ENCODE measurements at places on chromosomes 7 and 10.

- DNase-seq = no peak
Measured at GRCh38 chr10:90354914-90355313, 502.9 kb downstream of the HTR7 start.

- no peak for DNase-seq
Measured at GRCh38 chr7:110432061-110432553, 658.8 kb upstream of the LRRN3 start.

- DNase-seq = peak; percentile 93
Measured at GRCh38 chr7:44625526-44626471, 19.4 kb downstream of the OGDH start.

- no peak for DNase-seq
Measured at GRCh38 chr10:99731306-99732032, 458 bp downstream of the COX15 start.

DNA sequence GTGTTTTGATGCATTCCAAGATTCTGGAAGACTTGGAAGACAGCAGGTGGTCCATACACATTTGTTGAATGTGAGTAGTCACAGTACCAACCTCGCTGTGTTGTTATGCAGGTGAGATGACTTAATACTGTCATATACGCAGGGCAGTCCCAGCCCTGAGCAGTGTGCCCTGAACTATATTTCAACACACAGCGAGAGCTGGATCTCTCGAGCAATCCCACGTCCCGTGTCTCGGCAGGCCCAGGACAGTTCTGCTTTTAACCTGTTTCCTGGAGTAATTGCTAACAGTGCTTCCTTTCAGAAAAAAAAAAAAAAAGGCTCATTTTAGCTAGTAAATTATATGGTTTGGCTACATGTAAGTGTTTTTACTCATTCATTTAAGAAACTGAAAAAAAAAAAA is 179.7 kb downstream of the PRKCQ start:
- DNase-seq = no peak

- DNase-seq = no peak
Measured at GRCh38 chr7:27115221-27116026, 12.9 kb upstream of the HOXA2 start.

DNA sequence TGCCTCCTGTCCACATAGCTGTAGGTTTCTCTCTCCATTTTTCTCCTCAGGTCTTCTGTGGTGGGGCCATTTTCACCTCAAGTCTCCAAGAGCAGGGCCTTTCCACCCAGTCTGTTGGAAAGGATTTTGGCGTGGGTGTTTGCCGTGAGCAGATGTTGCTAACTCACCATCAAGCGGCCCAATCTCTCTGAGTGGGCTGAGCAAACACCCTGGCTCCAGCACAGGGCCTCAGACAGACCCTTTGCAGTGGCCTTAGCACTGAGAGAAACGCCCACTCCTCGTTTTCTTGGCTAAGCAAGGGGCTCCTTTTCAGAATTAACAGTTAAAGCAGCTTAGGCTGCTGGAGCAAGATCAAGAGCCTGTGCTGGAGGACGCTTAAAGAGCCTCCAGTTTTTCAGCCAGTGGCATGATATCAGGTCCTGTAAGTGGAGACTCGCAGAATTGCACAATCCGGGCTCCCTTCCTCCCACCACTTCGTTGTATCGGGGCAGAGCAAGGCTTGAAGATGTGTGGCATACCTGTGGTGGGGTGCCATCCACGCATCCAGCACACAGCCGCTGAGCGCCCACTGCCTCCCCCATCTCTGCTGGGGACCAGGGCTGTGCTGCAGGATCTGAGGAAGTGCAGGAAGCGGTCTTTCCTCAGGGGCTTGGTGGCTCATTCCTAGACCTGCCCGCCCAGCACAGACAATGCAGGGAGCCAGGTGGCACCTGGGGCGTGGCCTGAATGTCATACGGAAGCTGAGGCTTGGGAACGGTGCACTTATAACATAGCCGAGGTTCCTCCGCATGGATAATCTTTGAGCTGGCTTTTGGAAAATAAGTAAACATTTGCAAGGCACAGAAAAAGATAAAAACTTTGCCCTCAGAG is 142.7 kb downstream of the ADARB2 start:
- no peak for DNase-seq

DNA sequence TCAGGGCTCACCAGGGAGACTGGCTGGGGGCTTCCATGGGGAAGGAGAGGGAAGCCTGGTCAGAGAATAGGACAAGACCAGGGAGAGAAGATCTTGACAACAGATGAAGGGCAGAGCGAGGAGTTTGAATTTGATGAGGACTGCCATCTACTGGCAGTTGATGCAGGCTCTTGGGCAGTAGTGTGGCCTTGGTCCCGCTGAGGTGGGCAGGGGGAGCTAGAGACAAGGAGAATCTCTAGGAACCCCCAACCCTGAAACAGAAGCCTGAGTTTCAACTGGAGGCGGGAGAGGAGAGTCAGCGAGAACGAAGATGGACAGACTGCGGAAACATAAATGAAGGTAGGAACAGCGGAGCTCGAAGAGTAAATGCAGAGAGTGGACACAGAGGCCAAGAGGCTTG is 81.0 kb downstream of the PPP1R3C start:
- no peak for DNase-seq

- no peak for DNase-seq
Measured at GRCh38 chr7:155860461-155860839, 48.2 kb upstream of the SHH start.

DNA sequence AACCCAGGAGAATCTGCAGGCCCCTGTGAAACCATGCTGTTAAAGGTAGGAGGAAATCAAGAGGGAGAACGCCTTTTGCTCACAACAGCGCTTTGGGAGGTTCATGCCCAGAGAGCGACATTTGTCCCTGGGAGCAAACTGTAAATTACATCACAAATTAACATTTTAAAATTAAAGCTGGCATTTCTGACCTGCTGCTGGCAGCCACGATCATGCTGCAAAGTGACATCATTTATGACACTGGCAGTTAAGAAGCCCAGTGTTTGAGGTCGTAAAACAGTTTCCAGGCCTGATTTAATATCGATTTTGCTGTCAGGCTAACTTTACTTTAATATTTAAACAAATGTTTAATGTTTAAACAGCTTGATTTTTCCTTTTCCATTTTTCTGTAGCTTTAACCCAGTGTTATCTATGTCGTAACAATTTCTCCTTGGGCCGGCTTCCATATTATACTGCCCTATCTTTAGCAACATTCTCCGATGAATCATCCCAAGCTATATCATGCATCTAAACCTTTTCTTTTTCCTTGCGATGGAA is 86.5 kb upstream of the NPVF start:
- no peak for DNase-seq

- DNase-seq = peak; percentile 7
Measured at GRCh38 chr7:130486114-130486953, 5.6 kb upstream of the MEST start.
